Breast epithelium (tissue), 4 donors: ENCODE measurements at places on chromosomes 12 and 14.

DNA sequence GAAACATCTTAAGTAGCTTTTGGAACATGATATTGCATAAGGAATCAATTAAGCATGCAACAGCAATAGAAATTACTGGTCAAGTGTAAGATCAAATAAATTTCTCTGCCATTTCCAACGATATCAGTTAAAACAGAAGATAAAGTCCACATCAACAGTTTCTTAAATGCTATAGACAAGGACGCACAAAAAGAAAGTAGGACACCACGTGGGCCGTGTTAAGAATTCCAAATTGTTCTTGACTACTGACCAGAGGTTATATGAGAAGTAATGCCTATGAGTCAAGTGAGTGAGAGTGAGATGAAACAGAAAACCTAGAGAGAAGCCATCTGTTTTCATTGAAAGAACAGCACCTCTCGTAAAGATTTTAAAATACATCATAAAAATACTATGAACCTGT, 318.2 kb downstream of the TMEM117 start:
- DNase-seq = no peak

GRCh38 chr14:78725086-78725485, 554.9 kb downstream of the NRXN3 start:
- no peak for DNase-seq

DNA sequence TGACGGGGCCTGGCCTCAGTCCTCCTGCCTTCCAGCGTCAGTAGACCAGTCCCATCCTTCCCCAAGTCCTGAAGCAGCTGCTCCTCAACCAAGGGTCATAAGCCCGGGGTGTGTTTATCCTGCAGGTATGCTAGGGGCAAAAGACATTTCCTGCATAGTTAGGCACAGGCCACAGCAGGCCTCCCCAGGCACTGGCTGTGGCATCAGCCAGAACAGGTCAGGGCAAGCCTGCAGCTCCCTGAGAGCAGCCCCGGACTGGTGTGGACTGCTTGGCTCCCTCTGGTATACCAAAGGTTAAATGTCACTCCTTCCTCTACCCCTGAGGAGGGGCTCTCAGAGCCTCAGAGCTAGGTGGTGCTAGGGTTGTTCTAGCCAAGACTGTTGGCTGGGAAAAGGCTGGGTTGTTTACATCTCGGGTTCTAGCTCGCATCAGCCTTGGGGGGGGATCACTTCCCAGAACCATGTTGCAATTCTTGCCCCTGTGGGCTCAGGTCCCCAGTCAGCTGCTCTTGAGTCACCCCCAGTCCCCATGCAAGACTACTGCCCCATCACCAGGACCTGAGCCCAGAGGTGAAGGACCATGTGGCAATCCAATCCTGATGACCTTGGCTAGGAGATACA, 2.9 kb downstream of the MMP14 start:
- no peak for DNase-seq

- no peak for DNase-seq
Observed at GRCh38 chr12:2152134-2152533, 99.3 kb downstream of the CACNA1C start.

- no peak for DNase-seq
Observed at GRCh38 chr12:113788020-113788856, 177.9 kb downstream of the RBM19 start.

DNA sequence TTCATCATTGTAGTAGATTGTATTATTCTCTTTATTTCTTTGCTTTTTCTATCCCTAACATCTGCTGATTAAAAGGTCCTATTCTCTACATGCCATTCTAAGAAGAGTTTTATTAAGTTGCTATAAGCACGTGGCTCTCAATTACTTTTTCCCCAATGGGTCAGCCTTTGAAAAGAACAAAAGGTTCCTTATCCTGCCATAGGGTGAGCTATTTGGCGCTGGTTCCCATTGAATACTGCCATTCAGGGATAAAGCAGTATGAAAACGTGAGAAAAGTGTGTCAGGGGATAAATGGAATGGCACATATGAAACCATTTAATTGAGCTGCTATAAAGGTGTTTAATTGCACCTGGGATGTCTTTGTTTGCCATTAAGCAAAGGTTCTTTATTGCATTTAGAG, 80.9 kb downstream of the SYNE2 start:
- no peak for DNase-seq

DNA sequence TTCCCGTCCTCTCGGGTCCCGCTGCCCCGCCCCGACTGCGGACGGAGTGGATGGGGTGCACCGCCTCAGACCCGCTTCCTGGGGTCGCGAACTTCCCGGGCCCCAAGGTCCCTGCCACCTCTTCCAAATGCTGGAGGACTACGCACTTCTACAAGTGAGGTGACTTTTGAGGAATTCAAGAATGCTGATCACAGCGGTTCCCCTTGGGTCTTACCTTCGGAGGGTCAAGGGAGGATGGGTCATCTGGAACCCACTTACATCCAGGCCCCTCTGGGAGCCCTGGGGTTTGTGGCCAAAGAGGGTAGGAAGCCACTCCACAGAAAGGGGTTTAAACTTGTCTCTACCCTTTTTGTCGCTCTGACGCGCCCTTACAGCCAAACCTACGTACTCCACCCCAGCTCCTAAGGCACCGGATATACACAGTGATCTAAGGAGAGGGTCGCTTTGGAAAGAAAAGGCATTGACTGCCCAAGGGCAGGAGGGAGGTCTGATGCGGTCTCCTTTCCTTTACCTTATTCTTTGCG, 532 bp upstream of the PRKD1 start:
- no peak for DNase-seq

DNA sequence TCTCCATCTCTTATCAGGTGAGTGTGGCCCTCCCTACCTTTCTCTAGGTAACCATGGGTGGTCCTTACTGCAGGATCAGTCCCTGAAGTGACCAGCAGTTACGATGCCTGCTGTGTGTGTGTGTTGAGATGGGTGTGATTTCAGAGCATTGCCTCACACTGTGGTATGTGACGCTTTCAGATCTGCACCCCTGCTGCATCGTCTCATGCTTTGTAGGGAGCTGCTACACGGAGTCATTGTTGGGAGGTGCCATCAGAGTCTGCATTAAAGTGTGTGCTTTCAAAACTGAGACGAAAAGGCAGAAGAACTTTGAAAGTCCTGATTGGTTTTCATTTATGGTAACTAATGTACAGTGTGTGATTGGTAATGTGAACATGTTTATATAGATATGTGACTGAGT, 150.5 kb downstream of the PELI2 start:
- no peak for DNase-seq

GRCh38 chr14:104321088-104321801, 182.9 kb downstream of the KIF26A start:
- no peak for DNase-seq

- no peak for DNase-seq
Observed at GRCh38 chr12:32605326-32606095, 73.6 kb upstream of the DNM1L start.

GRCh38 chr14:51862176-51862796, 1.9 kb downstream of the GNG2 start:
- no peak for DNase-seq

DNA sequence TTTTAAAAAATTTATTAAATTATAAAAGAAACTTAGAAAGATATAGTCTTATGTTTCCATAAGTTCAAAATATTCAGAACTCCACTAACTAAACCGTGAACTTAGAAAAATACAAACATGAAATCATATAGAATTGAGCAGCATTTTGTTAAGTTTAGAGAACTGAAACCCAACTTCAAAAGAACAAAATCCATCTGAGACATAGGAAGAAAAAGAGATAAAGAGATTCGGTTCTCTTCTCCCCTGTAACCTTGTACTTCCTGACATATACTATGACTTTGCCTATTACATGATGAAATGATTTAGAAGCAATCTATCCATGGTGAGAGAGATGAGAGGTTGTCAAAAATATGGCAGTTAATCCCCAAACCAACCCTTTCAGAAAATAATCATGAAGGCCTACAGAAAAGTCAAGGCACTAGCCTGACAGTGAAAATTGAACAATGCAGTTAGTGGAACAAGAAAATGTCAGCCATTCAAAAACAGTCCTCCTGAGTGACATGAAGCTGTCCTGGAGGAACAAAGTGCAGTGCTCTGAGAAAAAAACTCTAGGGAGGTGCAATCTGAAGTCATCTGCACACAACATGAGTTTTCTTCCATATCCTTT, 44.0 kb downstream of the C12orf50 start:
- no peak for DNase-seq

DNA sequence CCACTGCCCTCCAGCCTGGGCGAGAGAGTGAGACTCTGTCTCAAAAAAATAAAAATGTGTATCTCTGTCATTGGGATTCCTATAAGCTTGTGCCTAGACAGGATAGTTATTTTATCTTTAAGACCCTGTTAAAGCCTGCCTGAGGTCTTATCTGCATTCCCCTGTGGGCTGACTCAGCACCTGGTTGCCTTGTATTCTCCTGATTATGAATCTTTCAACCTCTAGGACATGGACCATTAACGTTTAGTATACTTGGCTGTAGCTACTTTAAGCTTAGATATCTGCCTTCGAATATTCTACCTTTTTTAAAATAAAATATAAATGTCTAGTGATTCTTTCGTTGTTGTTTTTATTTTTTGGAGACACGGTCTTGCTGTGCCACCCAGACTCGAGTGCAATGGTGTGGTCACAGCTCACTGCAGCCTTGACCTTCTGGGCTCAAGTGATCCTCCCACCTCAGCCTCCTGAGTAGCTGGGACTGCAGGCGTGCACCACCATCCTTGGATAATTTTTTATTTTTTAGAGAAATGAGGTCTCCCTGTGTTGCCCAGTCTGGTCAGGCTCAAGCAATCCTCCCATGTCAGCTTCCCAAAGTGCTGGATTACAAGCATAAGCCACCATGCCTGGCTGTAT, 41.3 kb downstream of the RESF1 start:
- DNase-seq = no peak

- DNase-seq = no peak
Observed at GRCh38 chr14:87152693-87153092, 840.3 kb downstream of the GALC start.

DNA sequence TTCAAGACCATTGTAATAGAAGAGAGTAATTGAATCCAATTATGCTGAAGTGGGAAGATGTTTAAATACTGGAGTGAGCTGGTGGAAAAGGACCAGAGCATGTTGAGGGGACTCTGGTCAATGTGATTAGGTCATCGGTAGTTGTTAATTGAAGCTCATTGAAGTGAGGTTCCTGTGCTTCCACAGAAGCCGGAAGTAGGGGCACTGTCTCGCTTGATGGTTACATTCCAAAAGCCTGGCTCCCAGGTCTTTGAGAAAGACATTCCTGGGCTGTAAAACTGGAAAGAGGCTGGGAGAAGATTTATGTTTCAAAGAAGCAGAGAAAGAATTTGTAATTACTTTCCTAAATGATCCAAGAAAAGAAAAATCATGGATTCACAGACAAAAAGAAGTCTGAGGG, 12.3 kb upstream of the CLECL1 start:
- DNase-seq = no peak

DNA sequence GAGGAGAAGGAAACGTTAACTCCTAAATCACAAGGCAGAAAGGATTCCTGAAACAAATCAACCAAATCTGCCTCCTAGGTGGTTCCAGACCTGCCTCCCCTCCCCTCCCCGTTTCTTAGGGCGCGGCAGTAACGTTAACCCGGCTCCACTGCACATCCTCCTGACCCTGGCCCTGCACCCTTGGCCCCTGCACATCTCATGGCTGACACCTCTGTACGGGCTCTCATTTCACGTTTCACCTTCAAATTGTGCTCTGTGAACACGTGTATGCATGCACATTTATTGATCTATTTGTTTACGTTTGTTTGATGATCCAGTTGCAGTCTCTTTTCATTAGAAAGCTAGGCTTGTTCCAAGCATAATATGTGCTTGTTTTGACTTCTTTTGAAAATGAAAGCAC, 358.1 kb downstream of the ADGRD1 start:
- no peak for DNase-seq

DNA sequence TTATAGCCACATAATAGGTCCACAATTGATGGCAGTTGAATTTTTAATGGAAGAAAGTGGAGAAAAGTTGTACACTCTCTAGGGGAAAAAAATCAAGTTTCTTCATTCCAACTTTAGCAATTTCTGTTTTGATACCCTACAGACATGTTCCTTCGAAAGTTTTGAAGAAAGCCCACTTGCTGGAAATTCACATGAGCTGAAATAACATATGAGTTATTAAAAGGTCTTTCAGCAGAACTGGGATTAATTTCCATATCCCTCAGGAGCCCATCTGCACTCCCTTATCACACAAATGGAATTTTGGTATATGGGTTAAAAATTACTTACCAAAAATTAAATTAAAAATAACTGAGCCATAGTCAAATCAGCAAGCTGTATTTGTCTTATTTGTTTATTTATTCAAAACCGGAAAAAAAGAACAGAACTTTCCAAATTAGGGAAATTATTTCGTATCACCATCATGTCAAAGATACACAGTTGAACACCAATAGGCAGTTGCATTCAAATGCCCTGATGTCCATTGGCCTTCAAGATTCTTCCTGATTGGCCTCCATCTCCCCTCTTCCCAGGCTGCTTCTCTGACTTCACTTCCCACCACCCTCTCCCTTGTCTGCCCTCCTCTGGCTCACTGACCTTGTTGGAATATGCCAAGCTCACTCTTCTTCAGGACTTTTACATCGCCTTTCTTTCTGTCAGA, 445.5 kb downstream of the EGLN3 start:
- DNase-seq = no peak

DNA sequence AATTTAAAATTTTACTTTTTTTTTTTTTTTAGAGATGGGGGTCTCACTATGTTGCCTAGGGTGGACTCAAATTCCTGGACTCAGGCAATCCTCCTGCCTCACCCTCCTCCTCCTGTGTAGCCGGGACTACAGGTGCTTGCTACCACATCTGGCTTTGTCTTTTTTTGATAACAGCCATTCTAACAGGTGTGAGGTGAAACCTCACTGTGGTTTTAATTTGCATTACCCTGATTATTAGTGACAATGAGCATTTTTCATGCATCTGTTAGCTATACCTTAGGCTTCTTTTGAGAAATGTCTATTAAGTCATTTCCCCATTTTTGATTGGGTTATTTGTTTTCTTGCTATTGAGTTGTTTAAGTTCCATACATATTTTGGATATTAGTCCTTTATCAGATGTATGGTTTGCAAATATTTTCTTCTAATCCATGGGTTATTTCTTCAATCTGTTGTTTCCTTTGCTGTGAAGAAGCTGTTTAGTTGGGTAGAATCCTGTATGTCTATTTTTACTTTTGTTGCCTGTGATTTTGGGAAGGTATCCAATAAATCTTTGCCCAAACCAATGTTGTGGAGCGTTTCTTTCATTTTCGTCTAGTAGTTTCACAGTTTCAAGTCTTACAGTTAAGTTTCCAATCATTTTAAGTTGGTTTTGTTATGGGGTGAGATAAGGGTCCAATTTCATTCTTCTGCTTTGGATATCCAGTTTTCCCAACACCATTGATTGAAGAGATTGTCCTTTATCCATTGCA, 86.1 kb downstream of the MYF5 start:
- no peak for DNase-seq

GRCh38 chr14:104289507-104289906, 151.1 kb downstream of the KIF26A start:
- DNase-seq = no peak

- DNase-seq = no peak
Observed at GRCh38 chr12:132099739-132100138, 44.4 kb downstream of the DDX51 start.
